A549 treated with CORT108297 at 1 μM for 4 hours (cell line): ENCODE measurements at places on chromosomes 7 and 10. TPM values are rescaled to one million over a fixed set of nuclear protein-coding genes. Genes with fewer than 3 reads are reported as not detected.

The MYL10 gene
- not detected in 5 replicates for total RNA-seq

The LIPJ gene
- total RNA-seq = not detected in 5 replicates

The AOAH gene
- total RNA-seq = 0.10 TPM in 1 of 5 replicates, not detected in the others

The ATP6V0E2 gene
- total RNA-seq = 46.9 to 68.8 TPM (median 61.9 TPM) in 5 replicates

The CDK1 gene
- total RNA-seq = 81.6 to 104 TPM (median 86.2 TPM) in 5 replicates

The H2BK1 gene
- total RNA-seq = not detected in 5 replicates

The SFTPA2 gene
- not detected in 5 replicates for total RNA-seq

The PNLIPRP3 gene
- total RNA-seq = 0.03 TPM in 1 of 5 replicates, not detected in the others

The KIF5B gene
- total RNA-seq = 52.6 to 78.4 TPM (median 68.1 TPM) in 5 replicates

The INMT gene
- not detected in 5 replicates for total RNA-seq

The UTF1 gene
- total RNA-seq = 0.07 to 0.10 TPM in 2 of 5 replicates, not detected in the others

The LRRD1 gene
- not detected in 5 replicates for total RNA-seq

The OPN4 gene
- not detected in 5 replicates for total RNA-seq

The SPDYE2 gene
- not detected in 5 replicates for total RNA-seq

The PRSS37 gene
- not detected in 5 replicates for total RNA-seq

The ADAMTS14 gene
- 0.05 to 0.10 TPM (median 0.09 TPM) in 5 replicates for total RNA-seq

The DMBT1 gene
- 0.03 to 0.11 TPM (median 0.08 TPM) in 5 replicates for total RNA-seq

The FAM237B gene
- not detected in 5 replicates for total RNA-seq

The ANKRD7 gene
- total RNA-seq = 0.13 to 0.40 TPM (median 0.37 TPM) in 4 of 5 replicates, not detected in the other

The NUTM2A gene
- total RNA-seq = 0.03 to 0.14 TPM (median 0.09 TPM) in 5 replicates

The CDH23 gene
- 1.8 to 2.8 TPM (median 2.5 TPM) in 5 replicates for total RNA-seq

The AKR1C1 gene
- total RNA-seq = 486 to 610 TPM (median 589 TPM) in 5 replicates

The RAB19 gene
- not detected in 5 replicates for total RNA-seq

The MARVELD1 gene
- 38.2 to 49.0 TPM (median 42.4 TPM) in 5 replicates for total RNA-seq
